ENCODE measurements at places on chromosomes 1 and 21. TPM values are rescaled to one million over a fixed set of nuclear protein-coding genes. Genes with fewer than 3 reads are reported as not detected.
A peak's percentile ranks its signal among the peaks of the same experiment; 100 is the strongest.

Gene NECTIN4
- total RNA-seq = not detected

DNA sequence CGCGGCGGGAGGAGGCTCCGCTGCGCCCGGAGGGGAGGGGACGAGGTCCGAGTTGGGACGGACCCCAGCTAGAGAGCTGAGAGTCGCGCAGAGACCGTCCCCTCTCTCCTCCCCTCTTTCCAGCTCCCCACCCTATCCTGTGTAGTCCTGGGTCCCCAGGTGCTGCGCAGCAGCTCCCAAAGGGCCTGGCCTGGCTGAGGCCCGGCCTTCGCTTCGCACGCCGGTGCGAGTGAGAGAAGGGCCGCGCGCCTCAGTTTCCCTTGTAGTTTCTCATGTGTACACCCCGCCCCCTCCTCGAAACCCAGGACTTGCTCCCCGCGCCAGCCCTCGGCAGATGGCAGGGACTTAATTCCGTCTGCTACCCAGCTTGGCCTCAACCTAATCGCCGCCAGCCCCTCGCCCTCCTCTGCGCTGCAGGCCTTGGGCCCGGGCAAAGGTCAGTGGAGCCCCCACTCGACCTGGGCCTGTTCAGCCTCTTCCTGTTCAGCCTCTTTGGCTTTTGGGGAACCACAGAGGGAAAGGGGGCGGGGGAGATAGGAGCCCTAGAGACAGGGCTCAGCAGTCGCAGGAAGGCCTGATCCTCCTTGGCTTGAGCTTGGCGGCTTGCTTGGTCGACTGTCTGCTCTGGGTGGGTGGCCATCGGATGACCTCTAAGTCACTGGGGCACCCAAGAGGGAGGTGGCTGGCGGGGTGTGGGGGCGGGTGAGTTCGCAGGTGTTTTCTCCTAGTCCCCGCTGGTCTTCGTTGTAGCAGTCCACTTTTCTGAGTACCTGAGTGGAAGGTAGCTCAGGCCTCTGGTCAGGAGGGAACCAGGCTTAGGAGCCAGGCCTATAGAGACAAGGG is 1.0 kb downstream of the ZNF687 start:
- no peak for DNase-seq
- peak overlapping the region; percentile 35 for H3K4me3 ChIP-seq
- peak overlapping the region; percentile 96 for H3K27ac ChIP-seq
- H3K27me3 ChIP-seq = no peaks in the 10 kb centered on the region
- peaks cover 26% of the 10 kb centered on the region for H3K36me3 ChIP-seq
- peaks cover 29% of the 10 kb centered on the region for H3K4me1 ChIP-seq

DNA sequence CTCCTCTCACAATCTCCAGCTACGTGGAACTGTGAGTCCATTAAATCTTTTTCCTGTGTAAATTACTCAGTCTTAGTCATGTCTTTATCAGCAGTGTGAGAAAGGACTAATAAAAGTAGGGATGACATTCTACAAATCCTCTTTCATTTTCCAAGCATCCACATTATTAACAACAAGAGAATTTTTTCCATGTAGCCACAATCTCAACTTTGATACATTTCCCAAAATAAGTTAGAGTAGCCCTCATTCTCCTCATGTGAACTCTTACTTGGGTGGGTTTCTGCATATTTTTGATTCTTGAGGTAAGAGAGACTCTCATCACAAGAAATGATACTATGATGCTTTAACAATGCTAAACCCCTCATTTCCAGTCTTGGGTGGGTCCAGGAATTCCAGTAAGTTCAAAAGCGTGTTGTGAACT is 52.8 kb downstream of the TNFSF18 start:
- no peak overlapping the region for H3K27ac ChIP-seq
- H3K4me1 ChIP-seq = no peaks in the 10 kb centered on the region
- DNase-seq = no peak
- no peaks in the 10 kb centered on the region for H3K36me3 ChIP-seq

DNA sequence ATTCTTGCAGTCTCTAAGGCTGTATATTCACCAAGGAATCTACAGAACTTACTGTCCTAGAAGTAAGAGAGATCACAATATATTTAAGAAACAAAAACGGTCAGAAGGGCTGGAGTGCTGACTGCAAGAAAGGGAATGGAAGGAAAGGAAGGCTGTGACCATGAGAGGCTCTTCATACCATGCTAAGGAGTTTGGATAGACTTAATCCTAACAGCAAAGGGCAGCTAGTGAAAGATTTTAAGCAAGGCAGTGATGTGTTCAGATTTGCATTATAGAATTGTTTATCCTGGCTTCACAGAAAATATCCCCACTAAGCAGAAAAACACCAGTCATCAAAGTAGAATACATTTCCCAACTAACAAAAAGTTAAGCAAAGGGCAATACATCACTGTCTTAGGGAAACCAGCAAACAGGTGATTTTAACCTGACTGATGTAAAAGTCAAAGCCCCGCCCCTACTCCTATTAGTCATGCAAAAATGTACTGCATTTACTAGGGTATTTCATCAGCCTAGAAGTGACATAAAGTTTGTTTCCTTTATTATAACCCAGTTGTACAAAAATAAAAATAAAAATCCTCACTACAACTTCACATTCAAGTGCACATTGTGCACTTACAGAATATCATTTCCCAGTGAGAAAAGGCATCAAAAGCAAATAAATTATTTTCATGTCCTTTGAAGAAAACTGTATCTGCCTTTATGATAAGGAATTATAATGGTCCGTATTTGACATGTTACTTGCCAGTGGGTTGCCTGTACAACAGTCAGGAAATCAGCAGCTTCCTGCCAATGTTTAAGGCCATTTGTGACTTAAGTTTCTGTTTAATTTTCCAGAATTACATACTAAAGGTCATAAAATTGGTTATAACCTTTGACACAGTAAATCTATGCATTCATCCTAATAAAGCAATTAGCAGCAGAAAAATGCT is 17.2 kb downstream of the JAK1 start:
- no peak overlapping the region for H3K27ac ChIP-seq
- H3K27me3 ChIP-seq = no peaks in the 10 kb centered on the region
- no peak overlapping the region for H3K4me3 ChIP-seq
- no peak for DNase-seq
- no peaks in the 10 kb centered on the region for H3K36me3 ChIP-seq

DNA sequence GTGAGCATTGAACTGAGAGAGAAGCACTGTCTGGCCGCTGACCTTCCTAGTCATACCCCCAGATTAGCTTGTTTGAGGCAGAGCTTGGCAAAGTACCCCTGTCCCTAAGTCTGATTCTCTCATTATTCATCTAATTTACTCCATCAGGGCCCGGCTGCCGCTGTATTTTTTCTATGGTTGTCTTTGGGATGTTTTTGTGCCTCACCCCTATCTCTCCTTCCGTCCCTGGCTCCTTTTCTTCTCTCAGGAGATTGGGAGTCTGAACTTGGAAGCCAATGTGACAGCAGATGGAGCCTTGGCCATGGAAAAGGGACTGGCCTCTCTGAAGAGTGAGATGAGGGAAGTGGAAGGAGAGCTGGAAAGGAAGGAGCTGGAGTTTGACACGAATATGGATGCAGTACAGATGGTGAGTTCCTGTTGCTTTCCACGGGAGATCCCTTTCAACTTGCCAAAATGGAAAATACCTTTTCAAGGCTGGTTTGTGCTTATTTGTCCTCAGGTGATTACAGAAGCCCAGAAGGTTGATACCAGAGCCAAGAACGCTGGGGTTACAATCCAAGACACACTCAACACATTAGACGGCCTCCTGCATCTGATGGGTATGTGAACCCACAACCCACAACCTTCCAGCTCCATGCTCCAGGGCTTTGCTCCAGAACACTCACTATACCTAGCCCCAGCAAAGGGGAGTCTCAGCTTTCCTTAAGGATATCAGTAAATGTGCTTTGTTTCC is 53.9 kb downstream of the LAMC2 start:
- H3K27me3 ChIP-seq = peaks cover 7% of the 10 kb centered on the region
- DNase-seq = no peak
- no peaks in the 10 kb centered on the region for H3K36me3 ChIP-seq
- no peak overlapping the region for H3K27ac ChIP-seq
- H3K4me1 ChIP-seq = no peaks in the 10 kb centered on the region
- no peak overlapping the region for H3K4me3 ChIP-seq

Gene FAM72C
- total RNA-seq = not detected

Gene IFI44L
- 4.8 TPM for total RNA-seq

DNA sequence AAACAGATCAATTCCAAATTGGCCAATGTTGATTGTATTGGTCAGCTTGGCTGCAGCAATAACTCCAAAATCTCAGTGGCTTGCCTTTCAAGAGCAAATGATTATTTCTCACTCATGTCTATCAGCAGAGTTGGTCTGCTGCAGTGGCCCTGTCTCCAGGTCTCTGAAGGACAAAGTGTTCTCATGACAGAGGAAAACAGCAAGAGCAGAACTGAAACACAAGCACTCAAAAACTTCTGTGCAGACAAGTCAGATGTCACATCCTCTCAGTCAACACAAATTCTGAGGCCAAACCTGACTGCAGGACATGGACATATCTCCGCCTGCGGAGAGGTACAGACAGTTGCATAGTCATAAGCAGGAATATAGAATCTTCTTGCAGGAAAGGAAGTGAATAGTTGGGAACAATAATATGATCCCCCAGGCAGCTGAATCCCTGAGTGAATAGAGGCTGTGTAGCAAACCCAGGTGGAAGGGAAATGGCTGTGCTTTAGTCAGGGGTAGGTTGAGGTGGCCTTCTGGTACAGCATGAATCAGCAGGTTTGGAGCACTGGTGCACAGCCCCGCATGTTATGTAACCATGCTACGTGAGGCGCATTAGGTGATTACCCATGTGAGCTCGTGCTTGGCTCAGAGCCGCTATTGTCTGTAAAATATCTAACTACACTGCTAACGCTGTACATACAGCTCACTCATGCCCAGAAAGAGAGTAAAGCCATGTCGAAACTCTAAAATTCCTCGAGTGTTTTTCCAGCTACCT is 17.1 kb upstream of the UBE2U start:
- H3K27ac ChIP-seq = no peak overlapping the region
- H3K4me3 ChIP-seq = no peak overlapping the region
- H3K27me3 ChIP-seq = no peaks in the 10 kb centered on the region

Gene KHDC4
- 122 TPM for total RNA-seq

DNA sequence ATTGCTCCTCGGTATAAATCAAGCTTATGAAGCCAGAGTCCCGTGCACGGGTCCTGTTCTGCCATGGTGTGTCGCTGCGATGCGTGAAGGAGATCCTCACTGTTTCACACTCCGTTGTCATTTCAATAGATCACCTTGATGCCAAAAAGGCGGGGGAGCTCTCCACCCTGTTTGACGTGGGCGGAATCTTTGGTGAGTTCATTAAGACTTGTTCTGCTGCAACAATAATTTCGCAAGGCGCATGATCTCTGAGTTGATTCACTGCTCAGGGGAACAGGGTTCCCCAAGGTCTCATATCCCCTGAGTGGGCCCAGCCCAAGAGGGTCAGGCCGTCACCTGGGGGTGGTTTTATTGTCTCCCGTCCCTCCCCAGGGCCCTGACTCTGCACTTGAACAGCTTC is 50.0 kb downstream of the SLC37A1 start:
- H3K27ac ChIP-seq = no peak overlapping the region
- H3K4me3 ChIP-seq = no peak overlapping the region
- no peak for DNase-seq

DNA sequence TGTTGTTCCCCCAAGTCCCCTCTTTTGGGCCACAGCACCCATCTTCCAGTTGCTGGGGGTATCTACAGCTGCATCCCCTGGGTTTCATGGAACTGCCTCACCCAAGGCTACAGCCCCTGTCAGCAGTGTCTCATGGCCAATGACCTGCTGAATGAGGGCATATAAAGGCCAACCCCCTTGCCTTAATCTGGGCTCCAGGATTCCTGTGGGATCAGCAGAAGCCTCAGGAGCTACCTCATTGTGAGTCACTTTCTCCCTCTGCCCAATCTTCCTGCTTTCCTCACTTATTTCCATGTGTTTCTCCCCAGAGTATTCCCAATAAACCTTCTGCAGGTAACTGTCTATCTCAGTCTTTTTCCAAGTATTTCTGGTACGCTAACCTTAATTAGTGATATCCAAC is 37.3 kb upstream of the SYT14 start:
- no peak for DNase-seq
- H3K4me1 ChIP-seq = no peaks in the 10 kb centered on the region
- H3K27me3 ChIP-seq = no peaks in the 10 kb centered on the region
- H3K36me3 ChIP-seq = no peaks in the 10 kb centered on the region
- H3K27ac ChIP-seq = no peak overlapping the region

DNA sequence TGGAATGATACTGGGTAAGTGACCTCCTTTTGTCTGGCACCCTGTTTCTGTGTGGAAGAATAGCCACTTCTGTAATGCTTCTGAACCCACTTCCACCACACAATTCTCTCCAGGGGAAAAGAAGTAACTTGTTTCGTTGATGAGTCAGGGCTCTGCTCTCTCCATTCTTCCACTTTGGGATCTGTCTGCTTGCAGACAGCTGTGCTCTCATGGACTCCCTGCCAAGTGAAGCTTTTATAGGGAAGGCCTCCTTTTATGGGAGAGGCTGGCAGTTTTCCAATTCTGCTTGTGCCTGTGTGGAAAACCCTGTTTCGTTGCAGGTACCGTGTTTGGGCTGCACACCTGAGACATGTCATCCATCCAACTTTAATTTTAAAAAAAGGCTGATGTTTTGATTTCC is 130.7 kb downstream of the GIPC2 start:
- H3K4me1 ChIP-seq = no peaks in the 10 kb centered on the region
- DNase-seq = no peak
- no peak overlapping the region for H3K27ac ChIP-seq
- no peaks in the 10 kb centered on the region for H3K36me3 ChIP-seq

DNA sequence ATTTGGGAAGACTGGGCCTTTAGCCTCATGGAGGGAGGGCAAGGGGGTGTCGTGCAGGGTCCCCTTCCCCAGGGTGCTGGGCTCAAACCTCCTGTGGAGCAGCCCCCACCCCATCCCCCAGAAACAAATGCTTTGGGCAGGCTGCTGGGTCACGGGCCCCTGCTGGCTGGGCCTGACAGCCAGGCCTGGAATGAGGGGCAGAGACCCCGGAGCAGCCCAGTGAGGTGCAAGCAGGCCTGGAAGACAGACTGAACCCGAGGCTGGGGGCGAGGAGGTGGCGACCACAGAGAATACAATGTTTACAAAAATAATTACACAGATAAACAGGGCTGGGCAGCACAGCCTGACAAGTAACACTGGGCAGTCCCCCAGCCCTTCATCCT is 5.3 kb downstream of the CCDC24 start:
- H3K27ac ChIP-seq = no peak overlapping the region
- H3K27me3 ChIP-seq = no peaks in the 10 kb centered on the region
- H3K4me1 ChIP-seq = peaks cover 22% of the 10 kb centered on the region
- no peaks in the 10 kb centered on the region for H3K36me3 ChIP-seq
- DNase-seq = no peak
- no peak overlapping the region for H3K4me3 ChIP-seq

Gene PLA2G2F
- total RNA-seq = not detected

- peaks cover 9% of the 10 kb centered on the region for H3K4me1 ChIP-seq
- peaks cover 1% of the 10 kb centered on the region for H3K36me3 ChIP-seq
- DNase-seq = no peak
- no peak overlapping the region for H3K4me3 ChIP-seq
- H3K27me3 ChIP-seq = no peaks in the 10 kb centered on the region
These were observed 26.4 kb downstream of the USP48 start for GRCh38 chr1:21756393-21757089.

GRCh38 chr1:90963651-90964050 is 58.2 kb downstream of the ZNF644 start:
- DNase-seq = no peak
- H3K4me1 ChIP-seq = no peaks in the 10 kb centered on the region
- peaks cover 9% of the 10 kb centered on the region for H3K36me3 ChIP-seq
- H3K27me3 ChIP-seq = no peaks in the 10 kb centered on the region
- H3K4me3 ChIP-seq = no peak overlapping the region

Gene PLA2G4A
- total RNA-seq = not detected

GRCh38 chr1:198901266-198901665 is 262.4 kb downstream of the PTPRC start:
- DNase-seq = no peak
- no peaks in the 10 kb centered on the region for H3K27me3 ChIP-seq
- peaks cover 4% of the 10 kb centered on the region for H3K36me3 ChIP-seq
- H3K27ac ChIP-seq = no peak overlapping the region

All from B cell (primary cell).